NCI-H2171 treated with DMSO at 0.1 percent for 48 hours (cell line): ENCODE measurements at places on chromosomes 11 and 22.

DNA sequence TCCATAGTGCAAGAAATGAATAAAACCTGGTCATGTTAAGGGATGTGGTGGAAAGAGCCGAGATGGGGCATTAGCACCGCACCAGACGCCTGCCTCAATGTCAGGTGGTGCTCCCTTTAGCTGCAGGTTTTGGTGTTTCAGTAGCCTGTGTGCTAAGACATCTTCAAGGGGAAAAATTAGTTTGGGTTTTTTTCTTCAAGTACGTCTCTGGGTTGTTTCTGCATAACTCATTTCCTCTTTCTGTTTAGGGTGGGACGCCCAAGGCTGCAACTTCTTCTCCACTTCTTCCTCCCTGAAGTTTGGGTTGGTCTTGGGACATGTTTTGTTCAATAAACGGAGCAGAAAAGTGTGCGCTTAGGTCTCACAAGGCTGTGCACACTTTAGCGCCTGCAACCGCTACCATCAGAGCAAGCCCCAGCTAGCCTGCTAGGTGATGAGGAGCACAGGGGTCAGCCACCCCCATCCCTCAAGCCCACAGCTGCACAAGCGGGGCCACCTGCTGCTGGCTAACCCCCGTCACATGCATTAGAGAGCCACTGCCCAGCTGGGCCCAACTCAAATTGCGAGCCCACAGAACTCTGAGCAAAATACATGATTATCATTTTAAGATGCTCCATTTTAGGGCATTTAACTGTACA, 1495.7 kb downstream of the TBC1D22A start:
- no peak for DNase-seq

GRCh38 chr22:28857288-28857687, 26.1 kb upstream of the ZNRF3 start:
- no peak for DNase-seq

DNA sequence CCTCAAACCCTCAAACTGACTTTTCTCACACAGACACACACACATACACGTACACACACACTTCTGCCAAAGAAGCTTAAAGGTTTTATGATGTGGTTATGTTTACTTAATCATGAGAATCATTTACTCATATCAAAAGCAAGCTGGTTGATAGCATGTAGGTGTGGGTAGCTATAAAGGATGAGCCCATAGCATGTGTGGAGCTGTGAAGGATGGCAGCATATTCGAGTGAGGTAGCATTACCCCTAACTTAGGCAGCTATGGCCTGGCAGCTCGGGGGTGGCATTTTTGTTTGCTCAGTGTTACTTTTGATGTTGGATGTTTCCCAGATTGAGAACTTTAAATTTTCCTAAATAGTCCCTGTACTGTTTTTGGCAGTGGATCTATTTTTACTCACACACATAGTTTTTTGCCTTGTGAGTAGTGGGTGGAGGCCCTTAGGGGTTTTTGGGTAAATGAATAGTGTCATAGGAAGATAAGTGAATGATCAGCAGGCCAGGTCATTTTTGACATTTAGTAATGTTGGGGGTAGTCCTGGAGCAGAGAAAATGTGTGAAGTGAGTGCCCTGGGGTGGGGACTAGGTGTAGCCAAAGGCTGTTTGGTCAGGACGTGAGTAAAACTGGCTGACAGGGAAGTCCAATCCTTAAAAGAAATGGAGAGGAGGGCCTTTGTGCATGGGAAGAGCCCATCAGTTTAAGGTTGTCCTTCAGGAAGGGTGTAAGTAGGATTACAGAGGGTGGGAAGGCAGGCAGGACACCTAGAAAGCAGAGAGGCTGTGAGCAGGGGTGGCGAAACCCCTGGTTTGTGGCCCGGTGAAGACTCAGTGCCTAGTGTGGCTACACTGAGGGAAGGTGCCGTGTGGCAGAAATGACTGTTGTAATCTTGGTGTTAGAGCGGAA, 7.1 kb downstream of the YWHAH start:
- no peak for DNase-seq

- no peak for DNase-seq
These were observed 57.7 kb downstream of the SHANK2 start for GRCh38 chr11:71194710-71195109.

- DNase-seq, result no peak
These were observed 13.1 kb downstream of the CRY2 start for GRCh38 chr11:45860348-45860747.

GRCh38 chr22:45683248-45683647, 11.6 kb downstream of the ATXN10 start:
- no peak for DNase-seq

DNA sequence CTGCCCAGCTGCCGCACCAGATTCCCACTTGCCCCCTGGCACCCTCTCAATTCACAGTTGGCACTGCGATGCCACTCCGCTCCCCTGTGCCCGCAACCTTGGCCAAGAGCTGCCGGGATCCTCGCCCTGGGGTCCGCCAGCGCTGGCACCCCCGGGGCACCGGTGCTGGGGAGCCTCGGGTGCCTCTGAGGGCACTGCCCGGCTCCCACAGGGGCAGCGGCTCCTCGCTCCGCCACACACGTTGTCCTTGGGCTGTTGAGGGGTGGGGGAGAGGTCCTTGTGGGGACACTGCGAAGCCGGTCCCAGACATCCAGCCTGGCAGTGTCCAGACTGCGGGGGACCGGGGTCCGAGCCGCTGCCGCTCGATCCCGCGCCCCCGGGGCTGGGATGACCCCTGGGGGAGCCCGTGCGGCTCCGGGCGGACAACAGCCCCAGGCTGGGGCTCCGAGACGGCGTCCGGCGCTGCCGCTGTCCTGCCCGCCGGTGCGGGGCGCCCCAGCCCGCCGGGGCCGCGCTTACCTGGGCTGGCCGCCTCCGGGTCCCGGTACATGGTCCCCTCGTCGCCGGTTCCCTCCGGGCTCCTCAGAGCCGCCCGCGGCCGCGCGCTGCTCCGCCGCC, 496 bp downstream of the SYT7 start:
- no peak for DNase-seq

DNA sequence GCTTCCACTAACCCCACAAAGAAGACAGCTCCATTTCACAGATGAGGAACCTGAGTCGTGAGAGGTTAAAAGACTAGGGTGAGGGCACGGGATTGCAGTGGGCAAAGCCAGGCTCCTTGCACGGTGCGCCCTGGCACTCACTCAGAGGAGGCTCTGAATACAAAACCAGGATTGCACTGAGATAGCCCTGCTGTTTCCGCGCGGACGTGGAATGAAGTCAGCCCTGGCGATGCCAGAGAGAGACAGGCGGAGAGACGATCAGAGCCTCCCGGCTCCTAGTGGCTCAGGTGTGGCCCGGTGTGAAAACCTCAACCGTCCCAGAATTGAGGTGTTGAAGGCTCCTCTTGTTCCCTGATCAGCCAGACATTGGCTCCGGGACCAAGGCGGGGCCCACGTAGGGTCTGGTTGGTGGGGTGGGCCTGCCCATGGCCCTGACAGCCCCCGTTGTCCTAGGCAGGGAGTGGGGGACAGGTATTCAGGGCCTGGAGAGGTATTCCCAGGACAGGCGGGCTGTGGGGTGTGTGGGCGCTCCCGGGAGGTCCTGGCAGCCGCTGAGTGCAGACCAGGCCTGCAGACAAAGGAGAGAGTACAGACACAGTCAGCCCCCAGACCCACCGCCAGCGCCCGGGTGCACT, 43.1 kb upstream of the LINC01488 start:
- DNase-seq, result no peak

DNA sequence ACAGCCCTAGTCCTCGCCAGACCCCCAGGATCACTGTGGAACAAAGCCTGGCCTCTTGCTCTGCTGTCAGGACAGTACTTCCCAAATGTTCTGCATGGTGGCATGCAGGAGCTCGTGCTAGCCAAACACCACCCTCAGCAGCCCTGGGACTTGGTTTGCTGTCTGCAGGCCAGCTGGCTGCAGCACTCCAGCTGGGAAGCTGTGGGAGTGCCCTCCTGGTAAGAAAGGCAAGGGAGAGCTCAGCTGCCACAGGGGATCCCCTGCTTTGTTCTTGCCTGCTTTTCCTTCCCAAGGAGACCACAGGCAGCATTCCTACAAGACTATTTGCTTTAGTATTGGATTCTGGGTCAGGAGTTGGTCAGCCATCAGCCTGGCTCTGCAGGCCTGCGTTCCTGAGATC, 27.9 kb downstream of the TCIRG1 start:
- DNase-seq, result no peak

DNA sequence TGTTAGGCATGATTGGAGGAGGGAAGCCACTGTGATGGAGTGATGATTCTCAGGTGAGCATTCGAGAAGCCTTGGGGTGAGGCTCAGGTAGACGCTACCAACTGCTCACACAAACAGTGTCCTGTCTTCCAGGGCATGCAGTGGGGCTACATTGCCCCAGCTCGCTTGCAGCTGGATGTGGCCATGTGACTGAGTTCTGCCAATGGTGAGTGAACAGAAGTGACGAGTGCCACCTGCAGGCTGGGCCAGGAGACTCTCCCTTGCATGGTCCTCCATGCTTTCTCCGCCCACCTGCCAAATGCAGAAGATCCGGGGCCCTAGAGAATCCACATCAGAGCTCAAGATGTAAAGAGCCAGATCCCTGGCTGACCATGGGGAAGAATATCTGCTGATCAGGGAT, 195.9 kb downstream of the BCR start:
- DNase-seq, result peak; percentile 6

- DNase-seq, result peak; percentile 44
These were observed 44.2 kb upstream of the MICAL2 start for GRCh38 chr11:12066056-12066798.

DNA sequence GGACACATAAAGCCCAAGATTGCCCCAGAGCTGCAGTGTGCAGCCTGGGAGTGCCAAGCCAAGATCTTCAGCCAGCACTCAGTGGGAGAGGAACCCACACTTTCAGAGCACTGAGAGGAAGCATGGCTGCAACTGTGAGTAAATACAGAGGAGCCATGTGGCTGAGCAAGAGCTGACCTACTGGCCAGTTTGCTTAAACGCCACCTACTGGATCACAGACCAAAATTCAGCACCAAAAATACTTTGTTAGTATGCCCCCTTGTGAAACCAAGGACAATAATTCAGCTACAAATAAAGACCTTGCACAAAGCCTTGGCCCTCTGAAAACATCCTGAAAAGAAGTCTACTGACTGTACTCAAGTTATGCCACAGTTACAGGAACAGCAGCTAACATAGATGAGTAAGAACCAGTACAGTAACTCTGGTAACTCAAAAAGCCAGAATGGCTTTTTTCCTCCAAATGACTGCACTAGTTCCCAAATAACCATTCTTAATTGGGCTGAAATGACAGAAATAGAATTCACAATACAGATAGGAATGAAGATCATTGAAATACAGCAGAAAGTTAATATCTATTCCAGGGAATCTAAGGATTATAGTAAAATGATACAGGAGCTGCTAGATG, 10.1 kb upstream of the OR4A15 start:
- DNase-seq, result peak; percentile 17

GRCh38 chr11:129268371-129268770, 76.2 kb upstream of the ARHGAP32 start:
- peak; percentile 72 for DNase-seq

DNA sequence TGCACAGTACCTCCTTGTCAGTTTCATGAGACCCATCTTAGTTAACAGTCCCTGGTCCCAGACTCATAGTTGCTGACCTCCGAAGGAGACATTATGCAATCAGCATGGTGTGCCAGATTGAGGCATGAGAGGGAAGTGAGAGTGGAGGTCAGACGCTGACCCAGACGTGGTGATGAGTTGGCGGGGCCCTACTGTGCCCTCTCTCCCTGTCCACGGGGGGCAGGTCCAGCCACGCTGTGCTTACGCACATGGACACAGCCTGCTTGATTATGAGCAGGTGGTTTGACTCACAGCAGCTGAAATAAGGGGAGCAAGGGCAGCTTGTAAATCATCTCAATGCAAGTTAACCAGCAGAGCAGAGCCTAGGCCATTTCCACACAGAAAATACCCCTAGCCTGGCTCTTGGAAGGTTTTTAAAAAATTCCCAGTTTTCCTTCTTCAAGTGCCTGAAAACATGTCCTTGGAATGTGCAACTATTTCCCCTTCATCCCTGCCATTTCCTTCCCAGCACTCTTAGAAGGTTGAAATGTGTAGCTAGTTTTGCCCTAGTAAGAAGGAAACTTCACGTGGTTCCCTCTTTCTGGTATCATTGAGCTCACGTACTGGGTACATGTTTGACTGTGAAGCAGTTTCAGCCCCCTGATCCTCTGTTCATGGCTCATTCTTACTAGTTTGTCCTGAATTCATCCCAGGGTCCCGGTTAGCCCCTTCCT, 122.6 kb upstream of the SORL1-AS1 start:
- no peak for DNase-seq

- DNase-seq, result peak; percentile 95
These were observed 766 bp upstream of the CAPRIN1 start for GRCh38 chr11:34050581-34051348.

- peak; percentile 99 for DNase-seq
These were observed 221.0 kb downstream of the HIPK3 start for GRCh38 chr11:33478111-33478573.

DNA sequence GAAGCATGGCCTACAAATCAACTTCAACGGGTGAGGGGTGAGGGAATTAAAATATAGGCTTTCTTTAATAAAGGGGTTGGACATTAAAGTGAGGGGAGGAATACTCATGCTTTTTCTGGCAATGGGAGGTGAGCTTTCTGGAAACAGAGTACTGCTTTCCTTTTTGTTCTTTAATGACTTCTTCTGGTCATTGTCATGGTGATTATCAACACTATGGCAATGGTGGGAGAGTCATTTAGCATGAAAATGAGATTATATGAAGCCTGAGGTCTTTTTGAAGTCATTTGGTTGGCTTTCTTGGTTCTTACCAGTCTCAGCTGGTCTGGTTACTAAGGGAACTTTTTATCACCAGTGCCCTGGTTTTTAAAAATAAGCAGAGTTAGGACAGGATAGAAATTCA, 475.8 kb upstream of the LRRC4C start:
- DNase-seq, result no peak

GRCh38 chr22:42992886-42993479, 22.0 kb downstream of the PACSIN2 start:
- no peak for DNase-seq

- no peak for DNase-seq
These were observed 31.9 kb downstream of the FLI1 start for GRCh38 chr11:128725630-128726319.

DNA sequence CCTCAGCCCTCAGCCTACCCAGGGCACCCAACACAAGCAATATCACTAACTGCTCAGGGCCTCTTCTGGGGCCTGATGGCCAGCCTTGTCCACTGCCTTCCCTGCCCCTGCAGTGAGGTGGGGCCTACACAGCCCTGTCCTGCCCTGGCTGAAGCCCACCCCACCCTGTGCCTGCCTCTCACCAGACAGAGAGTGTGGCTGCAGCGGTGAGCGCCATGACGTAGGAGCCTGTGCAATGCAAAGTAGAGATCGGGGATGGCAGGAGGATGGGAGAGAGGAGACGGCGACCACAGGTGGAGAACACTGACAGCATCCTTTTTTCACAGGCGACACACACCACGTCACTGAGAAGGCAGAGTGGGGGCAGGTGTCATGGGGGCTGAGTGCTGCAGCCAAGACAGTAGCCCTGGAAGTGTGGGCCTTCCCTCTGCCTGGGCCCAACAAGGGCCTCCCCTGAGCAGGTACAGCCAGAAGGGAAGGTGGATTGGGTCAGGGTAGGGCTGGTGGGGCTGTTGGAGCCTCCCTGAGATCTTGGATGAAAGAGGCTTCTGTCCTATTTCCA, 65.3 kb upstream of the CLTCL1 start:
- no peak for DNase-seq

GRCh38 chr22:42895087-42895486, 38.0 kb upstream of the ARFGAP3 start:
- DNase-seq, result no peak
